Urinary bladder (tissue), 4 donors: ENCODE measurements at places on chromosomes 3 and 15.

DNA sequence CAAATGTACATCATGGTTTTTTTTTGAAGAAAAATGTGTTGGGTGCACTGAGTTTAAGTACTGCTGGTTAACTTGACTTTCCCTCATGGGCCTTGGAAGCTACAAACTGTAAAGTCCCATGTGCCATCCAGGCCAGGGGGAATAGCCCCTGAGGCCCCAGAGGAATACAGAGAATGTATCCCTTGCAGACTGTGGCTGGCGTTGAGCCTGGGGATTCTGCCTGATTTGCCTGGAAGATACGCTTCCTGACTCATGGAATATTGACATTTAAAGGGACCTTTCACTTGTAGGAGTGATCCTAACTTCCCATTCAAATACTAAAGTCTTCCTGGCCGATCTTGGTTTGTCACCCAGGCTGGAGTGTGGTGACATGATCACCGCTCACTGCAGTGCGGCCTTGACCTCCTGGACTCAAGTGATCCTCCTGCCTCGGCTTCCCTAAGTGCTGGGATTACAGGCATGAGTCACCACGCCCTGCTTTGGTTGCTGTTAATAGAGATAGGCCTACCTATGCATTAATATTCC is 42.0 kb downstream of the ADAMTSL3 start:
- no peak for DNase-seq

DNA sequence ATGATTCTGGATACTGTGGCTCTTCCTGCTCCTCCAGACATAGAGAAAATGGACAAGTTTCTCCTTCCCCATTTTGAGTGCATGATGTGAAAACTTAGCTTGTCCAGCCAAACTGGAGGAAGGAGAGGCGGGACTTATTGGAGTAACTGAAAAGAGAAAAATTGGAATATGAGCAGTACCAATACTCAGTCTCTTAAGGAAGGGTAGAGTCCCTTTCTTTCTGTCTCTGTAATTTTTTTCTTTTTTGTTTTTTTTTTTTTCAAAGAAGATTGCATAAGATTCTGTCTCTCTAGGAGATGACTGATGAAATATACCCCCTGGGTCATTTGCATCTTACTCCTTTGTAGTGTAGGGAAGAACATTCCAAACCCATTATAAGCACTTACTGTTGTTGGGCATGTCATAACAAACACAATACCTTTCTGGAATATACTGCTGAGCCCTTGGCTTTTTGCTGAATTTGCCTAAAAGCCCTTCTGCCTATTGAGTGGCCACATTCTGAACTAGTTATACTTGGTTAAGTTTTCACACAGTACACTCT is 498.1 kb upstream of the TPRG1 start:
- no peak for DNase-seq

DNA sequence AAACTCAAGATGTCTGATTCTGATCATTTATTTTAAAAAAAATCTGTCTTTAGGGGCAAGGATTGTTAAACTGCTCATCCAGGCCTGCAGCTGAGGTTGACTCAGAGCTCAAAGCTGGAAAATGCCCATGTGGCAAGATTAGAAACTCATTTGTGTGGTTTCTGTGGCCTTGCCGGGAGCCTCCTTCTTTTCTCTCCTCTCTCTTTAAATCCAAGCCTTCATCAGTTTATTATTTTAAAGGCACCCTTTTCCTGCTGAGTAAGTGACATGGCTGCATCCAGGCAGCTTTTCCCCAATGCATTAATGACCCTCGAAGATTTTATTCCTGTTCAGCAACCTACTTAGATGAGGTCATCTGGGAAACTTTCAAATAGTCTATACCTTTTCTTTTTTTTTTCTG is 221.3 kb upstream of the CDIN1 start:
- no peak for DNase-seq

DNA sequence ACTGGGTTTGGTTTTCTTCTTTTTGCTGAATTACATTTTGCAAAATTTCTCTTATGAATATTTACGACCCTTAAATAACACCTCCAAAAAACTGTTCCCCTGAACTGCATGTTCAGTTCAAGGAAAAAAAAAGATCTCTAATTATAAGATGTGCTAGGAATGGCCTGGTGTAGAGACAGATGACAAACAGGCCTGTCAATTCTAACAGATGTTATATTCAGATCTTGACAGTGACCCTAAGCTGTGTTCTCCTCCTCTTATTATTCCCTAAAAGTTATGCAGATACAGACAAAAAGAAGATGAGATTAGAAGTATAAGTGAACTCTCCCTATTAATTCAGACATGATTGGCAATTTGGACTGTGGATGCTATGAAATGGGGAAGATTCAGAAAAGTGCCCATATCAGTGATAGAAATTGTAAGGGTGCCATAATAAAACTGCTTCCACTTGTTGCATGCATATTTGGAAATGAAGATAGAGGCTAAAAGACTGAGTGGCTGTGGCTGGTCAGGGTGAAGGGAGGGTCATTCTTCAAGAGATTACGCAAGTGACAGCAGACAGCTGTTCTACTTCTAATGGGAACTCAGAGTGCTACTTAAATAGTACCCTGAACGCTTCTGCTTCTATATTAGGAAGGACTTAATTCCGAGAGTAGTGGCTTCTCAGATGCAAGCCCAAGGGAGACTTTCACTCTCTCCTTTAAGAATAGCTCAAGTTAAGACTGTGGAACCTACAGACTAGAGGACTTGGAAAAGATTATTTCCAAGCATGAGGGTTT is 75.5 kb downstream of the ADAMTS9 start:
- peak; percentile 54 for DNase-seq

GRCh38 chr15:70284438-70285214 is 186.9 kb upstream of the TLE3 start:
- DNase-seq = no peak

DNA sequence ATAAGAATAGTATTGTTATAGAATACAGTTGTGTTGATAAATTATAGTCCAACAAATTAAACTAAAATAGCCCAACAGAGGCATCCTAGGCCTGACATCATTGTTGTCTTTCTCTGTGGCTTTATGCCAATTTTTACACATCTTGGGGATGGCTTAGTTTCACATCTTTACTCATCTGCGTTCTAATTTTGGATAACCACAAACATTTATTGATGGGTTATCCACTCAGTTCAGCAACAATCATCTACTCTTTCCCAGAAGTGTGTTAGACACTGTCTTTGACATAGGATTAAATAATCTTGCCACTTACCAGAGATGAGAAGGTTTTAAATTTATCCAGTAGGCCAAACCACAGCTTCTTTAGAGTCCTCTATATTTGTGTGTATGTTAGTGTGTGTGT is 120.8 kb upstream of the PHLDB2 start:
- DNase-seq = no peak
